SHP77 treated with DMSO at 0.1 percent for 48 hours (cell line): ENCODE measurements at places on chromosomes 11 and 22.

GRCh38 chr11:113818426-113818825, 38.8 kb downstream of the CLDN25 start:
- no peak for DNase-seq

DNA sequence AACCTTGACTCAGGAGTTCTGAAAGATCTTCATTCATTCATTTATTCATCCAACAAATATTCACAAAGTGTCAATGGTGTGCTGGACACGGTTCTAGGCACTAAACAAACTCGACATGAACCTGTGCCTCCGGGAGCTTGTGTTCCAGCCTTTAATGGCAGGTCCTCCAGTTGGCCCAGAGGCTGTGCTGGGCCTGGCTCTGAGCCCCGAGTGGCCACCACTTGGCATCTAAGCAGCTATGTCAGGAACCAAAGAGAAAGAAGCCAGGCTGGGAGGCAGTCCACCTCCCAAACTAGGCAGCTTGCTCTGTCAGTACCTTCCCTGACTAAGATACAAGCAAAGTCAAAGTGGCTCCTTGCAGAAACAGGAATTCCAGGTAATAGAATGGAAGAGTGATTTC, 233.6 kb downstream of the BUD13 start:
- no peak for DNase-seq

GRCh38 chr11:22192642-22193347, at the start of gene ANO5:
TSS of gene ANO5 (plus strand) at chr11:22193085. CDS start at chr11:22193493, 408 bp downstream.
- DNase-seq = peak; percentile 26

GRCh38 chr11:109747839-109748238, 325.8 kb downstream of the C11orf87 start:
- DNase-seq = no peak

GRCh38 chr11:31711137-31711536, 100.0 kb downstream of the PAX6 start:
- peak; percentile 11 for DNase-seq

DNA sequence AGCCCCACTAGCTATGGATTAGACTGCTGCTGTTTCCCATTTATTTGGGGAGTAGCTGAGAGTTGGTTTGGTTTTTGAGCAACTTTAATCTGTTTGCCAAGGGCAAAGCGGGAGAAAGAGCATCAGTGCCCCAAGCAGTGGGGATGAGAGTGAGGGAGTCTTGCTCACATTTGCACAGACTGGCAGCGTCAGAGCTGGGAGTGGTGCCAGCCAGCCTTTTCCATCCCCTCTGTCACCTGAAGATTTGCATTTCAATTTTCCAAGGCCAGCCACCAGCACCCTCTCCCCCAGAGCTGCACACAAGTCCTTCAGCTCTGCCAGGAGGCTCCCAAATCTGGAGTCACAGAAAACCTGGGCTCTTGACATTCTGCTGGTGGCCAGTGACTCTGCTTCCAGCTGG, 21.0 kb upstream of the UVRAG start:
- DNase-seq = no peak

DNA sequence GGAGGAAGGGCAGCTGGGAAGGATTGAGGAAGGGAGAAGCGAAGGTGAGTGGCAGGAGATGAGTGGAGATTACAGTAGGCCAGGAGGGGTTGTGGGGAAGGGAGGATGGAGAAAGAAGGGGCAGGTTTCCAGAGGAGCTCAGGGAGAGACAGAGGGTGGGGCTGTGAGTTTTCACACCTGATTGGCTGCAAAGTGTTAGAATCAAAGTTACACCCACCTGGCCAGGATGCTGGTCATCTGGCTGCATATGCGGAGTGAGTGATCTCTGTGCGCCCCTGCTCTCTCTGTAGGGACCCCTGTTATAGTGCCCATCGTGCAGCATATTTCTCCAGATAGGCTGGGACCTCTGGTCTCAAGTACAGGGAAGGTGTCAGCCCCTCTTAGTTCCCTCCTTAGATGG, 18.3 kb downstream of the AMPD3 start:
- no peak for DNase-seq

DNA sequence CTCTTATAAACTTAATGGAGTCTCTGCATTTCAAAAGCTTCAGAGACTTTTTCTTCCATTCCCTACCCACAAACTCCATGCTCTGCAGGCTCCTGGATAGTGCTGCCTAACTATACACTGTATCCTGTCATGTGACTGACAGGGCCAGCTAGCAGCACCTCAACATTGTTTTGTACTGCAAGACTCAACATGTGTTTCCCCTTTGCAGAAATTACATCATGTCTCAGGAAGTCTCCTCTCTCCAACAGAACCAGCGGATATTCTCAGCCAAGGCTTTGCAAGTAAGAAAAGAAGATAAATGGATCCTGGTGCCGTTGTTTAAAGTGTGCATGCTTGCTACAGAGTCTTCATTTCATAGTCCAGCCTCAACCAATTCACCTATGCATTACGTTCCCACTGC, 164.0 kb upstream of the UBASH3B start:
- DNase-seq = no peak

DNA sequence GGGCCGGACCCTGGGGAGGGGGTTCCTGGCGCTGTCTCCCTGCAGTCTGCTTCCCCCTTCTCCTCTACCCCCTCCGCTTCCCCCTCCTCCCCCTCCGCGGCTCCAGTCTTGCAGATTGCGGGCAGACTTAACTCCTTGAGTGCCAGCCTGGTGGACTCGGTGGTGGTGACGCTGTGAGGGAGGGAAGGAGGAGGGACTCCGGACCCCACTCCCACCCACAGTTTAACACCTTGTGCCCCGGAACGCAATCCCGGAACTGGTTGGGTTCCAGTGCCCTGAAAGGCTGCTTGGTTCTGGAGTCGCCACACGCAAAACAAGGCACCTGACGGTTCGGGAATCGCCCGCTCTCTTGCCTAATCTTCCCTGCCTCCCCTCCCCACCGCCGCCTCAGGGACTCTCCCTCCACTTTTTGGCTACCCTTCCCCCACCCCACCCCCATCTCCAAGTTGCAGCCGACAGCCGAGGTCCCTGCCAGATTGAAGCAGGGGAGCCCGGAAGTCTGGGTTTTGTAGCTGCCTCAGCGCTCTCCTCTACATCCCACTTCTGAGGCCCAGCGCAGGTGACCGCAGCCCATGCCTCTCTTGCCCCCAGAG, 3.9 kb upstream of the BCL9L start:
- peak; percentile 28 for DNase-seq

DNA sequence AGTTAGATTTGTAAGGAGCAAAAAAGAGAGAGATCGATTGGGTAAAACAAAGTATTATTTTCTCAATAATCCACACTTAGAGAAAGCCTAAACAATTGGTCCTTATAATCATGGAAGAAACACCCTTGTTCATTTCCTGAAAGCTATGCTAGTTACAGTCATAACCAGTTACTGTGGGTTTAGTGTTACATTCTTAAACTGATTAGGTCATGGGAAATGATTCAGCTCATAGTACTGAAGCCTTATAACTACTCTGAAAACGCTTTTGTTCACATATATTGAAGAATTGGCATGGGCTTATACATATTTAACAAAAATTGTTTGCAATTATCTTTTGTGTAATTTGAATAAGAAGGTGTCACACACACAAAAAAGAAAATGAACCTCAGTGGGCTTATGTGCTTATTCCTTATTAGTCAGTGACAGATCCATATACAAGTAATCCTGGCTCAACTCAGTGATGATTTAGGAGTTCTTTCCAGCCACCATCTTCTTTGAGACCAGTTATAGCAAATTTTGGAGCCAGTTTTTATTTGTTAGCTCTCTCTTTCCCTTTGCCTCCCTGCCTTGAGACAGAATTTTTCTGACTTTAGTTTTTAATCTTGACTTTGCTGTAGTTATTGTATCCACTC, 198.5 kb upstream of the CTSC start:
- no peak for DNase-seq
